ENCODE measurements at places on chromosomes 3 and 15.

GRCh38 chr15:45307230-45307924, 55.3 kb downstream of the SLC28A2 start:
- no peak for DNase-seq

- no peak for DNase-seq
Observed at GRCh38 chr3:194610689-194611088, 22.5 kb downstream of the TMEM44 start.

GRCh38 chr3:46420931-46421330, 13.9 kb downstream of the CCRL2 start:
- no peak for DNase-seq

- no peak for DNase-seq
Observed at GRCh38 chr3:194265505-194265892, 85.6 kb downstream of the CPN2 start.

- DNase-seq, result no peak
Observed at GRCh38 chr15:75597667-75598341, 18.7 kb upstream of the PTPN9 start.

- no peak for DNase-seq
Observed at GRCh38 chr15:78101423-78102105, 9.2 kb downstream of the SH2D7 start.

DNA sequence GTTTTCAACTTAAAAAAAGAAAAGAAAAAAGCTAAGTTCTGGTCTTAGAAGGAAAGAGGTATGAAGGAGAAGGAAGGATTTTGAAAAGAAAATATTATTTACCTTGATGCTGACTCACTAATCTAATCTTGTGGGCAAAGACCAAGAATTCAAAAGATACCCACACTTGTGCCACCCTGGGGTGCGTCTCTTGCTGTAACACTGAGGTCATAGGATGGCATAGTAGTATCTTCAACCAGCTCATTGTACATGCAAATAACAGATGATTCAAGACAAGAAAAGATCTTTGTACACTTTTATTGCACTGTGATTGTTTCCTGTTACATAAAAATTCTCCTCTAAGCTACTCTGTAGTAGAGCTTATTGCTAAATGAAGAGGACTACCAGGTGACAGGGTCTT, 17.3 kb downstream of the PLS1 start:
- DNase-seq, result no peak

- no peak for DNase-seq
Observed at GRCh38 chr3:195698325-195698646, 22.5 kb upstream of the MUC20 start.

DNA sequence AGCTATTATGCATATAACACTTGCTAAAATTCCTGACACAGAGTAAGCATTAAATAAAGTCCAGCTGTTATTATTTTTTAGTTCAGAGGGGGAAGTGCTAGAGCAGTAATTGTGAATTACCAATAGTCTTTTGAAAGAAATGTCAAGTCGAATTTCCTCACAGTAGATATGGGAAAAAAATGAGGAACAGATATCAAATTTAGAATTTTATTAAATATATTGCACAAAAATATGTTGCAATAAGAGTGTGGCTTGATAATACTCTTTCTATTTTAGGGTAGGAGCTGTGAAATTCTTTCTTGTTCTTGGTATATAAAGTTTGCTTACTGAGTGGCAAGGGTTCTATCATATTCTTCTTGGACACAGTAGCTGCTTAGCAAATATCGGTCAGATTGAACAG, 181.3 kb downstream of the NFKBIZ start:
- no peak for DNase-seq

- no peak for DNase-seq
Observed at GRCh38 chr3:129855832-129856419, 37.6 kb downstream of the TMCC1 start.

DNA sequence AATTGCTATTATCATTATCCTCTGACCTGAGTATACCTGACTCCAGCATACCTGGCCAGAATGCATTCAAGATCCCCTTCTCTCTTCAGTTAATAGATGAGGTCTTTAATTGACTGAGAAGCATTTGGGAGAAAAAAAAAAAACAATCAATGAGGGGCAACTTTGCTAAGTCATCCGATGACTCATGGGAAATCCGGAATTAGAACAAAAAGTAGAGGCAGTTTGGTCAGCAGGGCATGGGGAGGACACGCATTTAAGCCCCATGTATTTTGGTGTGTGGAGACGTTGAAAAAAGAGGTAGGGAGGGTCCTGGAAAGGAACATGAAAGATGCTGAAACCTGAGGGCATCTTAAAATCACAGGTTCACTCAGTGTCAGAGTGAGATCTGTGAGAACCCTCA, 256.2 kb downstream of the RORA start:
- DNase-seq, result no peak

DNA sequence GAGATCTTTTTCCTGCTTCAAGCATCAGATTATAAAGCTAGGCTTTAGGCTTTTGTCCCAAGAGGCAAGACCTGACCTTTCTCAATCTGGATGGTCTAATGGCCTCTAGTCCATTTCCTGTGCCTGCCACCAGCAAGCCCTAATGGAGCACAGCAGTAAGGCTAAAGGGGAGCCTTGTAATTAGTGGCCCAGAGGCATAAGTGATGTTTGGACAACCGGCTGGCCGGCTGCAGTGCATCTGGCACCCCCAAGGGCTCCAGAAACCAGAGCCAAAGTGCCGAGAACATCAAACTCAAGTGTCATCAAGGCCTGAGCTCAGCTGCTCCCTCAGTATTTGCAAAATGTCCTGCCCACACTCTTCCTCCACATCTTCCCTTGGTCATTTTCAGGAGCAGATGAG, 31.9 kb upstream of the RTP4 start:
- no peak for DNase-seq

DNA sequence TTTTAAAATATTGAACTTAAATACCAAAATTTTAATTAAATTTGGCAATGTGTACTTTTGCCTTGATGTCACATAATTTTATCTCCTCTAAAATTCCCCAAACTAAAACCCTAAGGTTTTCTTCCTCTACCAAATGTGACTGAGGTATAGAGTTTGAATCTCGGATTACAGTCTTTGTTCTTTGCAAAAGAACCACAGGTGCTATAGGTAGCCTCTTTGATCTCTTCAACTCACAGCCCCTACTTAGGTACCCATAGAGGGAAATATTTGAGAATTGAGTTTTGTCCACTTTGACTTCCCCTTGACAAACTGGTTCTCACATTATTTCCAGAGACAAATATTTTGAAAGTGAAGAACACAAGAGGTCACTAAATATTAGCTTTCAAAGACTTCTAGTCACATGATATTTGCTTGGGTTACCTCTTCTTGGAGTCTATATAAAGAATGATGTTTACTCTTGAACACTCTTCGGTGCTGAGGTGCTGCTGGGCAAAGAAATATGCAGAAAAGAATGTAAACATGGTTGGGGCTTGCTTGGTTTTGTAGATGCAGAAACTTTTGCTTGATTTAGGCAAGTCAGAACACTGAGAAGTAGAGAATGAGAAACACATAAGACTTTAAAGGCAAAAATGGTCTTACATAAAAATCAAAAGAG, 120.8 kb upstream of the MCTP2 start:
- DNase-seq, result no peak

- DNase-seq, result no peak
Observed at GRCh38 chr3:58210761-58211460, at the start of gene DNASE1L3. TSS of gene DNASE1L3 (minus strand) at chr3:58210972. CDS start at chr3:58210906, 66 bp downstream.

- DNase-seq, result no peak
Observed at GRCh38 chr15:88031461-88031860, 225.1 kb downstream of the NTRK3 start.

- DNase-seq, result no peak
Observed at GRCh38 chr3:62655056-62655690, 220.0 kb downstream of the CADPS start.

- DNase-seq, result no peak
Observed at GRCh38 chr3:4940985-4941384, 38.3 kb upstream of the BHLHE40 start.

DNA sequence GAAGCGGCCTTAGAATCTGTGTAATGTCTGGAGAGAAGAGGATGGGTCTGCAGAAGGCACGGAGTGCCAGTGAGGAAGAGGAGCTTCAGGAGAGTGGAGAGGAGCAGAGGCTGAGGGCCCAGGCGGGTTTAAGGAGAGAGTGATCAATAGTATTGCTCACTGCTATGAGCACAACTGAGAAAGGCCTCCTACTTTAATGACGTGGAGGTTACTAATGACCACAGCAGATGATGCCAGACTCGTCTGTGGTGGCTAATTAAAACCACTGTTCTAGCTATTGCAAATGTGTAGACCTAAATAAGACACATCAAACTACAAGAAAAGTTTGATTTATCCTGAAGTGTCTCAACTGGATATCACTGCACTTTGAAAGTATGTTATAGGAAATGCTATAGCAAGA, 33.2 kb downstream of the MTMR10 start:
- DNase-seq, result no peak

DNA sequence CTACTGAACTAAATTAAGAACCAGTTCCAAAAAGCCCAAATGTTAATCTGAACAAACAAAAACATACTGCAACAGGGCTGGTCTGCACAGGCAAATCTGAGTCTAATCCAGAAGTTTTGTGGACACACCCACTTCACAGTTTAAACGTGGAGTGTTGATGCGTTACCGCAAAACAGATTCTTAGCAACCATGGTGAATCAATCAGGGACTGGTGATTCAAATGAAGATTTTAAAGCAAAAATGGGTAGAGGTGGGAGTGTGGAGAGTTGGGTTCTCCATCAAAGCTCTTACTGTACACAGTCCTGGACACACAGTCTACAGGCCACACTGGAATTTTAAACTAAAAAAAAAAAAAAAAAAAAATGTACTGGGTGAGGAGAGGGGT, 5.2 kb downstream of the ANXA2 start:
- DNase-seq, result no peak

DNA sequence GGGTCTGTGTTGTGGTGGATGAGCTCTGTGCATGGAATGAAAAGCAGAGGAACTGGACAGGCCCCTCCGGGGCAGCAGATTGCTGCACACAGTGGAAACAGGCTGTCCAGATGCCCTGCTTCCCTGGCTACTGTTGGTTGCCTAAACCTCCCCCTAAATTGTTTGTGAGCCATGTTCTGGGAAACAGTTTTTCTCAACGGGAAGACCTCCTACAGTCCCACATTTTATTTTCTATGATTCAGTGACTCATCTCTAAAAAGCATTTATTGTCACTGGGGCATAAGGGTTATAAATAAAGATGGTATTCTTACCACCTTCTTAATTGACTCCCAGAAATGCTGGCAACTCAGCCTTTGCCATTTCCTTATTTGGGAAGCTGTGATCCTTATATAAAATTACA, 20.3 kb upstream of the PTPN9 start:
- DNase-seq, result no peak

DNA sequence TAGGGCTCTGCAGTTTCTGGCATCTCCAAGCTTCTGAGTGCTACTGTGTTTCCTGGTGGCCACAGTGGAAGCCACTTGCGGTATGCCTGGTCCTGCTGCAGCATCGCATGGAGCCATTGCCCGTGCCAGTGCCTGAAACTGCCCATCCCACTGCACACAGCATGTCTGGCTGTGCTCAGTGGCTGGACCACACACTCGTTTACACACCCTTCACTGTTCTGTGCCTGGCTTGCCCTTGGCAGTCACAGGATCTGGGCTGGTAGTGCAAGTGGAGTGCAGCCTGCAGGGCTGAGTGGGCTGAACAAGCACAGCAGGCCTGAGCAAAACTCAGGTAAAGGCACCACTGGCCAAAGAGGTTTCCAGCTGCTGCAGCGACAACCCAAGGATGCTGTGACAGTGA, 600.0 kb downstream of the SI start:
- DNase-seq, result no peak

GRCh38 chr3:131357275-131357674, 24.3 kb upstream of the NUDT16 start:
- no peak for DNase-seq

DNA sequence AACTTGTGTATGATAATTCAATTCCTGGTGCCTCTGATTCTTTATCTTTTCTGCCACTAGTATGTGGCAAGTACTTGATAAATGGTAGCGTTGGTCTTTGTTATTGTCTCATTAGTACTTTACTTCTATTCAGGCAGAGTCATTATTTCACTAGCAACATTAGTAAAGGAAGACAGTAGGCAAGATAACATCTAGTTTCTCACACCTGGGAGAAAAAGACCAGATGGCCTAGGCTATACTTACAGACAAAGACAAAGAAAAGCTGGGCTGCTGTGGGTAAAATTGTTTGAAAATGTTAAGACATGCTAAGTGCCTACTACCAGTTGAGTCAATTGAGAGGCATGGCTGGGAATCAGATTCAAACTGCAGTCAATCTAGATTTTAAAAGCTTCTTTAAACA, 198.7 kb upstream of the CMC1 start:
- DNase-seq, result no peak

- no peak for DNase-seq
Observed at GRCh38 chr15:88223084-88223483, 33.5 kb downstream of the NTRK3 start.

DNA sequence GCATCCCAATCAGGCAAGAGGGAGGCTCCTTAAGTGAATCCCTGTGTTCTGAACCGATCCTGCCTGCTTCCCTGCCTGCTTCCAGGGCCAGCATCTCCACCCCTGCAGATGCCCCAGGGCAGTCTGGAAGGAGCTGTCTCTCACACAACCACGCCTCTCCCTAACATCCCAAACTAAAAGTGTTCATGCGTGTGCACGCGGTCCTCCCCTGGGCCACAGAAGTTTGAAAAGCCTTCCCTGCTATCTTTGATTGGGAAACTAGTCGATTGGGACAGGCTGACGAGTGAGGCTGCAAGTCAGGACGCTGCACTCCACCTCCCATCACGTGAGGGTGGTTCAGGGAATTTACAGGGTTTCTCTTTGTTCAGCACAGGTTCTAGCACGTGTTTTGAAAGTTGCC, 340.9 kb upstream of the ICE2 start:
- DNase-seq, result no peak

- no peak for DNase-seq
Observed at GRCh38 chr3:22269831-22270230, 518.8 kb upstream of the ZNF385D start.

- DNase-seq, result no peak
Observed at GRCh38 chr3:38582941-38583645, 66.4 kb downstream of the SCN5A start.

GRCh38 chr3:17081520-17081919, 196.8 kb downstream of the PLCL2 start:
- DNase-seq, result no peak

DNA sequence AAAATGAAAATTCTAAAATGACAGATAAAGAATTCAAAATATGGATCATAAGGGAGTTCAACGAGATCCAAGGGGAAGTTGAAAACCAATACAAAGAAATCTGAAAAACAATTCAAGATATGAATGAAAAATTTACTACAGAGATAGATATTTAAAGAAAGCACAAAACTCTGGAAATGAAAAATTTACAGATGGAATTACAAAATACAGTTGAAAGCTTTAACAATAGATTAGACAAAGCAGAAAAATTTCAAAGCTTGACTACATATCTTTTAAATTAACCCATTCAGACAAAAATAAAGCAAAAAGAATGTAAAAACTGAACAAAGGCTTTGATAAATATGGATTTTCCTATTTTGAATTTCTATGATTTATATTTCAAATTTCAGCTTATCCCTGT, 211.1 kb downstream of the SLC9A9 start:
- no peak for DNase-seq

- no peak for DNase-seq
Observed at GRCh38 chr3:191500892-191501291, 39.9 kb downstream of the PYDC2 start.

GRCh38 chr3:110243081-110243480, 828.5 kb upstream of the NECTIN3 start:
- DNase-seq, result no peak

Measured in T-helper 2 cell (primary cell).